ENCODE measurements at places on chromosomes 16 and 17.

DNA sequence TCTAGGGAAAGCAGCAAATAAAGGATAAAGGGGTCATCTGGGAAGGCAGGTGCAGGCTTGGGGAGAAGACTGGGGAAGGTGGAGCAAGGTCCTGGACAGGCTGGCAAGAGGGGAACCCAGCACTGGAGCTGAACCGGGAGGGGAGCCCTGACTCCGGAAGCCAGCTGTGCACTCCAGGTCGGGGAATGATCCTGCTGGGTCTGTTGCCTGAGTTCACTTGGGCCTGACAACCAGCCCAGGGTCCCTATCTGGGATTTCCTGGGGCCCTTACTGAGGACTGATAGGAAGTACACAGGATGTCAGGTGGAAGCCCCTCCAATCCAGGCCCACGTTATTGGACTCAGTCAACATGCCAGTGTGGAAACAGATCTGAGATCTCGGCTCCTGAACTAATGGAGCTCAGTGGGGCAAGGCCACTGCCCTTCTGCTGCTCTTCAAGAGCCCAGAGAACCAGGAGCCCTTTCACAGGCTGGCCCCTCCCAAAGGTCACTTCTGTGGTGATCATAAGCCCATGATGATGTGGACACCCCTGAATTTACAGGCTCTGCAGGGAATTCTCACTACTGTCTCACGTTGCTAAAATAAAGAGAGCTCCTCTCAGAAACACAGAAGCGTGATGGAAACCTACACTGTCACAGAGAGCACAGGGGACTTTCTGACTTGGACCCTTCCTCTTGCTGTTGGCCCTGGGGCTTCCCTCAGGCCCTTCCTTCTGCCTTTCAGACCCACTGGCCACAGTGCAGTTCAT is 19.9 kb upstream of the PITPNM3 start:
- DNase-seq = no peak

- no peak for DNase-seq
Measured at GRCh38 chr16:1643521-1643920, 31.4 kb downstream of the CRAMP1 start.

- no peak for DNase-seq
Measured at GRCh38 chr16:14043278-14043677, 27.8 kb upstream of the MRTFB start.

GRCh38 chr16:22300427-22301071 is 3.3 kb downstream of the POLR3E start:
- DNase-seq = peak; percentile 16

DNA sequence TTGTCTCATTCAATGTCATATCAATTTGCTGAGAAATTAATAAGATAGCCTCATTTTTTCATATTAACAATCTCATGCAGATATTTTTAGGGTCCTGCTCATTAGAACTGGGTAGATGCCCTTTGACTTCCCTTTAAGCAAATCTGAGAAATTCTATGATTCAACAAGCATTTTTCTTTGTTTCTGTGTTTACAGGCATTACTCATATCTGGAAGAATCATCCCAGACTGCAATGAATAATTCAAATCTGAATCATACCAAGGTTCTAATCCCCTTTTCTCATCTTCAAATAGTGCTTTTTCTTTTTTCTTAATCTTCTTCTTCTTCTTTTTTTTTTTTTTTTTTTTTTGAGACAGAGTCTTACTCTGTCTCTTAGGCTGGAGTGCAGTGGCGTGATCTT is 69.2 kb upstream of the KIFC3 start:
- no peak for DNase-seq

- DNase-seq = no peak
Measured at GRCh38 chr17:53844491-53845107, 21.9 kb downstream of the KIF2B start.

GRCh38 chr17:44352828-44353671 is 7.9 kb downstream of the GRN start:
- DNase-seq = no peak

GRCh38 chr16:10871157-10871991 is 5.6 kb upstream of the CIITA start:
- DNase-seq = peak; percentile 21

DNA sequence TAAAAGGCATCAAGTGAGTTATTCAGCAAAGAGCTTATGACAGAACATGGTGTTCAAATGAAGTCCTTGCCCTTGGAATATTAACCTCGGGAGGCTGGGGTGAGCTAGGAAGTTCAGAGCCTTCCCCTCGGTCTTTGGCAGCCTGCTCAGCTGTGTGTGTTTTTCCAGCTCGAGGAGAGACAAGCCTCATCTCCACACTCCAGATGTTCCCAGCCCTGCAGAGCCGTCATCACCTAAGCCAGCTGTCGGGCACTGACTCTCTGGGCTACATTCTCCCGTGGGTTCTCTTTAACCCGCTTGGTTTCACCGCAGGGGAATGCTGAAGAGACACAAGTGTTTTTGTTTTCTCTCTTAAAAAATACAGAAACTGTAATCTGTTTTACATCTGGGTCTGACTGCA is 47.1 kb downstream of the IRX3 start:
- DNase-seq = no peak

DNA sequence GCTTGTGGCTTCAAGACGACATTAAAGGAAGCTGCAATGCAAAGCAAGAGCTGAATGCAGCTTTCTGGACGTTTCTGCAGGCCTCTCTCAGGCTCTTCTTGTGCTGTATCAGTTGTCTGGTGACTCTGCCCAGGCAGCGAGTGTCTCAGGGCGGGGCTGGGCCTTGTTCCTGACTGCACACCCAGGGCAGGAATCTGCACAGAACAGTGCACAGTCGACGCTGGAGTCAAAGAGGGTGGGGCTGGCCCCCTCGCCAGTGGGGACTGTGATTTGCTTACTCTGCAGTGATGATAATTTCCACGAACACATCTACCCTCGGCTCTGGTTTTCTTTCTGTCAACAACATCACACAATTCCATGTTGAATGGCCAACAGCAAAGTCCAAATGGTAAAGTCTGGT is 60.7 kb downstream of the IRF8 start:
- DNase-seq = no peak

GRCh38 chr17:43438626-43439025 is 39.8 kb downstream of the ARL4D start:
- DNase-seq = no peak

GRCh38 chr17:49290690-49291359 is 60.2 kb upstream of the PHOSPHO1 start:
- DNase-seq = no peak

- DNase-seq = no peak
Measured at GRCh38 chr16:67843343-67843765, 1.2 kb downstream of the THAP11 start.

DNA sequence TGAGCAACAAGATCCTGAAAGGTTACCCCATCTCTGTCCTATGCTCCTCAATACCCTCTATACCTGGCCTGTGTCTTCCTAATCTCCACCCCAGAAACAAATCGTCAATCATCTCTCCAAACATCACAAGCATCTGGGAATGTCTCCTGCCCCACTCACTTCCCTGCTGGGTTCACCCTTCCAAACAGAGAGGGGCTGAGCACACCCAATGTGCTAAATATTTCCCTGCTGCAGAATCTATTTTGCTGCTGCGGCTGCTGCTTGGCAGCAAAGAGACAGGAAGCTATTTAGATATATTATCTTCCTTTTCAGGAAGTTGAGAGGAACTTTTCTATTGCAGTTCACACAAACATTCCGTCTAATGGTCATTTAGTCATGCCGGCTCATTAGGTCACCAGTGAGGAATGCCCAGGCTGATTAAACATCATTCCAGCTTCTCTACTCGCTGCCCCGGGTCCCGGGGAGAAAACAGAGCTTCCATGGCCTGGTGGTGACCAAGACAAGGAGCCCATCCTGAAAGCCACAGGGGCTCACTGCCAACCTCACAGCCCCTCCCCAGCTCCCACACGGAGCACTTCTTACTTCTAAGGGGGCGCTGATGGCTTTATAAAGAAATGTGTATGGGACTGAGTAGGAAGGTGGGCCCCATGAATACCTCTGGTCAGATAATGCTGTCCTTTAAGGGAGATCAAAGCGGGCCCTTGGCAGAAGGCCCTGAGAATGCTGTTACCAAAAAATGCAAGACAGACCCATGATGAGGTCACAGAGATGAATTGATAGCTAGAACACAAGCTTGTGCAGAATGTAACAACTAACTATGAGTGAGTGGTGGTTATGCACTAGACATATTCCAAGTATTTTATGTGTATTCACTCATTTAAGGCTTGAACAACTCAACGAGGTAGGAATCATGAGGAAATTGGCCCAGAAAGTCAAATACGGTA is 218.3 kb downstream of the SOX9 start:
- DNase-seq = no peak

GRCh38 chr17:16298140-16298662 is 55.1 kb downstream of the CENPV start:
- DNase-seq = no peak

DNA sequence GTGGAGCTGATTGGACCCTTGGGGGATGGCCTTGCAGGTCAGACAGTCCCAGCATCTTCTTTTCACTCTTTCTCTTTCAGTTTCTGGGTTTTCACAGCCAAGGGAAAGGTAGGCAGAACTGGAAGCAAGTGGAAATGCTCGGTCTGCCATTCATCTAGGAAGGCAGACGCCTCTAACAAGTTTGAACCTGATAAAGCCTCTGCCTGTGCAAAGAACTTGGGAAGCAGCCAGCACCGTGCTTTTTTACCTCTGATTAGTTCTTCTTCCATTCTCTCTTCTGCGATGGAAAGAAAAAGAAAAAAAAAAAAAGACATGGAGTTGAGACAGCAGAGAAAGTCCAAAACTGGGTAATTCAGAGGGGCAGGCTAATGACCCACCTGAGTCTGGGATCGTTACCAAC is 997.8 kb upstream of the EEF2KMT start:
- DNase-seq = no peak

- DNase-seq = no peak
Measured at GRCh38 chr16:47571049-47571448, 109.9 kb downstream of the PHKB start.

GRCh38 chr16:31055613-31056012 is 18.4 kb downstream of the ZNF668 start:
- no peak for DNase-seq

DNA sequence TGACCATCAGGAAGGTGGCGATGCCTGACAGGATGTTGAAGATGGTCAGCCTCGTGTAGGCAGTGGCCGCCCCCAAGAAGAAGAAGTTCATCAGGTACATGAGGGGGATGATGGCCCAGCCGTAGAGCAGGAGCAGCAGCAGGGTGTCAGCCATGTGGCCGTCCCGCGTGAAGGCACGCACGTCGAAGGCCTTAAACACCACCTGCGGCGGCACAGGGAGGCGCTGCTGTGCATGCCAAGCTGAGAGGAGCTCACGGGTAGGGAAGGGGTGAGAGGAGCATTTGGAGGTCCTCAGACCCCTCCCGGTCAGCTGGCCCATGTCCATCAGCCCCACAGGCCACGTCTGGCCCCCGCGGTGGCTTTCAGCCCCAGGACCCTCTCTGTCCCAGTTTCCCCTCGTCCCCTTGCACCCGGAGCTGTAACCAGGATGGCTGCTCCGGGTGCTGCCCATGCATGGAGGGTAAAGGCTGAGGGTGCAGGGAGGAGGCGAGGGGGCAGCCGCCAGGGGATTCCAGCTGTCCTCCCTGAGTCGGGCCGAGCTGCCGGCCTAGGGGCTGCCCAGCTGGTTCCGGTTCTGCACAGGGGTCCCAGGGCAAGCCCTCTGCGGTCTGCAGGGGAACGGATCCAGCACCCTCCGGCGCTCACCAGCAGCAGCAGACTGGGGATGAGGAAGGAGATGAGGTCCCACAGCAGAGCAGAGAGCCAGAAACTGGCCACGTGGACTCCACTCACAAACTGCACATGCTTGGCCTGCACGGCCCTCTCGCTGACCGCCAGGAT is 17.1 kb upstream of the RNPS1 start:
- DNase-seq = no peak

DNA sequence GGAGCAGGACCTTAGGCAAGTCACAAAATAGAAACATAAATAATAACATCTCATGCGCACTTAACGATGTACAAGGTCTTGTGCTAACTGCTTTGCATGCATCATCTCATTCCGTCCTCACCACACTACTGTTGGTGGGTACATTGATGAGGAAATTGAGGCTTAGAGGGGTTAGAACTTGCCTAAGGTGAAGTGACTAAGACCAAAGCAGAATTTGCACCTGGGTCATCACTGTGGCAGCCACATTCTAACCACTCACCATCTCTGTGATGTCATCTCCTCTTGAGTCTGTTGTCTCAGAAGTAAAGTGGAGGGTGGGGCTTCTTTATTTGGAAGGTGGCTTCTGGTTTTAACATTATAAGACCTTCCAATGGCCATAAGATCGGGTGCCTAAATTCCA is 20.4 kb upstream of the TRIM25 start:
- no peak for DNase-seq

DNA sequence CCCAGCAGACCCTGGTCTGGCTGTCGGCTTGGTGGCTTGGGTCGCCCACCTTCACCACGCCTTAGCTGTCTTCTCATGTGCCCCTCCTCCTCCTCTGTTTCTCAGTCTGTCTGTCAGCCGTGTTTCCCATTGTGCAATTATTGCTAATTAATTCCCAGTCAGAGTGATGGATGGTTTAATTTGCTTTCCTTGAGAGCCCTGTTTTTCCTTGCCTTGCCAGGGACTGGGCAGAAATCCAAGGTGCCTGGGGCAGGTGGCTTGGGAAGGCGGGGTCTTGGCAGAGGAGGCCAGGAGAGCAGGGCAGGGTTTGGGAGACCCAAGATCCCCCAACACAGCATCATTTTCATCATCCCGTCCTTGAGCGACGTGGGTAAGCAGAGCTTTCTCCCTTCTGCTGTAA is 21.3 kb downstream of the NECAB2 start:
- DNase-seq = no peak

DNA sequence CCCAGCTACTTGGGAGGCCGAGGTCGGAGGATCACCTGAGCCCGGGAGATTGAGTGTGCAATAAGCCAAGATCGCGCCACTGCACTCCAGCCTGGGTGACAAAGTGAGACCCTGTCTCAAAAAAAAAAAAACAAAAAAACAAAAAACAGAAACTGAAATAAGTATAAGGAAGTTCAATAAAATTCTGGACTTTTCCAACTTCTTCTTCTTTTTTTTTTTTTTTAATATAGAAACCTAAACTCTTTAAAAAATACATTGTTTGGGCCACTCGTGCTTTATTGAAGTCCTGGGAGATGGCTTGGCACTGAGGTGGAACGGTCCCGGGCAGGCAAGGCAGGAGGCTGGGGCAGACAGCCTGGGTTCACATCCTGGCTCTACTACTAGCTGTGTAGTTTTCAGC is 36.8 kb downstream of the KATNIP start:
- no peak for DNase-seq

GRCh38 chr16:11302977-11303376 is 21.8 kb upstream of the PRM1 start:
- no peak for DNase-seq

DNA sequence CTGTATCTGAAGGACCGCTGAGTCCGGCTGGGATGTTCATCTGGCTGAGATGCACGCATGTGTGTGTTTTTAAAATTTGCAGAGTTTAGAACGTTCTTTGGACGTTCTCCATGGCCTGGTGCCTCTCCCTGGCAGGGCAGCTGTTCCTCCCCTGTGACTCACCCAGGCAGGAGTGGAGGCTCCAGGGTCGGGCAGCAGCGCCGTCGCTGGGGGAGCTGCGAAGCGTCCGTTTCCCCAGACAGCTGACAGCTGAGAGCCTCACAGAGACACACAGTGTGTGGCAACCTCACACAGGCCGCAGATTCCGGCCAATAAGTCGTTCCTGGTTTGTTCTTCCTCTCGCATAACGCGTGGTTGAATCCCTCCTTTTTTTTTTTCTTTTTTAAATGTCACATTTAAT is 80.6 kb downstream of the OR1D5 start:
- DNase-seq = no peak

- DNase-seq = no peak
Measured at GRCh38 chr16:72241008-72241407, 69.1 kb upstream of the PMFBP1 start.

GRCh38 chr16:53091466-53092211 is 36.8 kb downstream of the CHD9 start:
- no peak for DNase-seq

- DNase-seq = no peak
Measured at GRCh38 chr16:10202649-10203048, 20.4 kb upstream of the GRIN2A start.

Data from stimulated activated CD4-positive, alpha-beta T cell treated with anti-CD3 and anti-CD28 coated beads, Interleukin-1b, Interleukin-23, amount 100 ng/mL, for 24 hours (primary cell).